ENCODE measurements at places on chromosomes 13 and 19. TPM values are rescaled to one million over a fixed set of nuclear protein-coding genes. Genes with fewer than 3 reads are reported as not detected.

Gene HIF3A
- 170 TPM for polyA plus RNA-seq

Gene ATP4B
- polyA plus RNA-seq = not detected

Gene ZNF583
- 7.4 TPM for polyA plus RNA-seq

Gene DCT
- not detected for polyA plus RNA-seq

Gene HNRNPA1L2
- 7.1 TPM for polyA plus RNA-seq

Gene MYDGF
- 122 TPM for polyA plus RNA-seq

Gene ZNF540
- polyA plus RNA-seq = 0.26 TPM

Gene PEG3
- not detected for polyA plus RNA-seq

Gene SLC25A41
- 0.96 TPM for polyA plus RNA-seq

Gene TMTC4
- polyA plus RNA-seq = 25.6 TPM

Gene FBXW9
- 29.6 TPM for polyA plus RNA-seq

Gene NLRP11
- not detected for polyA plus RNA-seq

Gene LILRB1
- not detected for polyA plus RNA-seq

Gene SELENOV
- 1.3 TPM for polyA plus RNA-seq

Gene ZNF135
- polyA plus RNA-seq = 11.2 TPM

Gene LGALS4
- polyA plus RNA-seq = 0.50 TPM

Gene CLEC17A
- polyA plus RNA-seq = not detected

Gene RAP2A
- polyA plus RNA-seq = 22.6 TPM

Gene THSD1
- polyA plus RNA-seq = not detected

Gene PTGIR
- polyA plus RNA-seq = not detected

Gene DZIP1
- polyA plus RNA-seq = 6.4 TPM

Gene FBXO27
- polyA plus RNA-seq = 13.4 TPM

Gene TNNI3
- polyA plus RNA-seq = 49.8 TPM

Gene PMIS2
- polyA plus RNA-seq = not detected

Gene ONECUT3
- polyA plus RNA-seq = not detected

Gene MEIOSIN
- polyA plus RNA-seq = 0.07 TPM

Gene ANKRD24
- polyA plus RNA-seq = 3.5 TPM

Gene ZNF835
- not detected for polyA plus RNA-seq

Gene PINLYP
- 8.7 TPM for polyA plus RNA-seq

Gene ZNF415
- 11.8 TPM for polyA plus RNA-seq

Gene ZNF433
- 8.2 TPM for polyA plus RNA-seq

Gene ADGRE1
- polyA plus RNA-seq = not detected

All from cardiac muscle cell (in vitro differentiated cells and primary cell).